ENCODE measurements at places on chromosomes 6 and 20. TPM values are rescaled to one million over a fixed set of nuclear protein-coding genes. Genes with fewer than 3 reads are reported as not detected.
A peak's percentile ranks its signal among the peaks of the same experiment; 100 is the strongest.

PKIB gene
- not detected for total RNA-seq

POFUT1 gene
- total RNA-seq = 49.7 TPM

RAET1E gene
- not detected for total RNA-seq

STX11 gene
- 17.2 TPM for total RNA-seq

LST1 gene
- 0.37 TPM for total RNA-seq

CST1 gene
- not detected for total RNA-seq

SOX18 gene
- total RNA-seq = 123 TPM

- no peak for DNase-seq
These were observed 1.7 kb downstream of the SNX21 start for GRCh38 chr20:45835329-45835765.

- DNase-seq = no peak
These were observed 84.4 kb downstream of the EYA2 start for GRCh38 chr20:46978951-46979491.

- DNase-seq = no peak
These were observed 22.6 kb upstream of the BTN3A2 start for GRCh38 chr6:26342106-26343004.

- DNase-seq = no peak
These were observed 36.3 kb downstream of the PYGB start for GRCh38 chr20:25284131-25284601.

DNA sequence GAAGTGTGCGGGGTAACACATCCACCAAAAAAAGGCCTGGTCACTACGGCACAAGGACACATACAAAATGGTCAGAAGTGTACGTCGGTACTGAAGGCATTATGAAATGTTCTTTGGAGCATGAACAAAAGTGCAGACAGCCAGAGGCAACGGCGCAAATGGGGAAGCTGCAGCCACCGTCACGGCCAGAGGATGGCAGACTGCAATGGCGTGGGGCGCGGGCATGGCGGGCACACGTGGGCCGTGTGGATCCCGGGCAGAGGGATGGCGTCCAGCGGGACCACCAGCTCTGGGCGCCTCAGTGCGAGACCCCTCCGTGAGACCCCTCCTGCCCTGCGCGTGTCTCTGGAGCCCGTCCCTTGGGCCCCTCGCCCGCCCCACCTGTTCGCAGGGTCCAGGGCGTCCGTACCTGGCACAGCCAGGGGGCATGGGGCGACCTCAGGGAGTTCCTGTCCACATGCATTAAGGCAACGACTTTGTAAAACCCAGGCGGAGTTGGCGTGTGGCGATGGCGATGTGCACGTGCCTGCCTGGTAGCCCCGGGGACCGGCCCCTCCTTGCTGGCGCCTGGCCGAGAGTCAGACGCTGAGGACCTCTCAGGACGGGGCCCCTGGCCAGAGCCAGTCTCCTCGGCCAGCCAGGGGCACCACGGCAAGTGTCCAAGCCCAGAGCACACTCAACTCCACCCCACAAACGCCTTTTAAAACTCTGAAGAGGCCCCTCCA is 39.5 kb upstream of the CHRNA4 start:
- DNase-seq = no peak

GRCh38 chr6:10410207-10411050 is 4.4 kb downstream of the TFAP2A start:
- DNase-seq = no peak

DNA sequence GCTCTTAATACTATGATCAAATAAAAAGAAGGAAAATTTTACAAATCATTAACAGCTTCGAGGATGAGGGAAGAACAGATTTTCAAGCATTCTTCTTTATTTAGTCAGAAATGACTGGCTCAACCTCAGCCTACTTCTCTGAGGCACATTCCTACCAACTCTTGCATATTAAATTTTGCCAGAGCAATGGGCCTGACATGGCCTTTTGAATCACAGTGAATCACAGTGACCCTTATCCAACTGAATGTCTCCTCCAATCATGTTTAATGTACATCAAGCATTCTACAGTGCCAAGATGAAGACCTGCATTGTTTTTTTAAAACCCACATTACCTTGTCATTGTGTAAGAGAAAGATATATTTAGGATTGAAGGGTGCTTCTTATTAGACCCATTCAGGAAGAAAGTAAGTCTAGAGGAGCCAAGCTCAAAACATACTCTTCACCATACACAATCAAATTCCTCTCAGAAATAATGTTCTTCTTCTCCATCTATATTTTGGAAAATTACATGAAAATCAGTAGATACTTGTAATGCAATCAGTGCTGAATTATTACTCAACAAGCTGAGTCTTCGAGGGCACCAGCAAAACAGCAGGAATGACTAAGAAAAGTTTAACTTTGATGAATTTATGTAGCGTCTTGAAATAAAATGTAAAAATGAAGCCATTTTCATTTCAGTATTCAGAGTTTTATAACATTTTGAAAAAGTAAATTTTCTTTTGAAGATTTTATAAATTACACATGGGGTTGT is 44.1 kb upstream of the MOXD1 start:
- DNase-seq = no peak

- peak; percentile 26 for DNase-seq
These were observed 1.2 kb upstream of the TOX2 start for GRCh38 chr20:43913291-43914025.

- no peak for DNase-seq
These were observed 324.3 kb downstream of the QKI start for GRCh38 chr6:163738725-163739407.

GRCh38 chr6:169577236-169577635 is 124.6 kb downstream of the WDR27 start:
- peak; percentile 7 for DNase-seq

DNA sequence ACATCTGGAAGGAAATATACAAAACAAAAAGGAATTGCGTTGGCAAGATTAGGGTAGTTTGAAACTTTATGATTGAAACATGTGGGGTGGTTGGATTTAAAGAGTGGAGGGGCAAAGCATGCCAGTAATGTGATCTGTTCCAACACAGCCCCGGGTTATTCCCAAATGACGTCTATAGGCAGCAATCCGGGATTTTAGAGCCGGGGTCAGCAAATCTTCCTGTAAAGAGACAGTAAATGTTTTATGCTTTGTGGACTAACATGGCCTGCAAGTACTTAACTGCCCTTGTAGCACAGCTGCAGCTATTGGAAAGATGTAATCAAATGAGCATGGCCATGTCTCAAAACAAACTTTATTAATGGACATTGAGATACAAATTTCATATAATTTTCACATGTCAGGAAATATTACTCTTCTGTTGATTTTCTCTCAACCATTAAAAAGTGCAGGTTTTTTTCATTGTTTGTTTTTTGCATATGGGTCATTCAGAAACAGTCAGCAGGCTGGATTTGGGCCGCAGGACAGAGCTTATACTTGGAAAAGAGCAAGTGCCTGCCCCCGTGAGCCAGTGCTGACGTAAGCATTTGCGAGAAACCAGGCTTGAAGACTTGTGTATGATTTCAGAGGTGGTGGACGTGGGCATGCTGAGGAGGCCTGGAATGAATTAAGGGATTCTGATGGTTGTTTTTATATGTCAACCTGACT is 136.5 kb downstream of the DOK5 start:
- DNase-seq = no peak

Measured in dermis blood vessel endothelial cell (primary cell).